ENCODE measurements at places on chromosomes 4 and X. TPM values are rescaled to one million over a fixed set of nuclear protein-coding genes. Genes with fewer than 3 reads are reported as not detected.

Gene F8A2
- total RNA-seq = not detected

Gene ETNPPL
- 1.3 TPM for total RNA-seq

Gene P2RY10
- total RNA-seq = 1.1 TPM

Gene DNAJB14
- total RNA-seq = 61.1 TPM
